ENCODE measurements at places on chromosomes 1 and 21.

DNA sequence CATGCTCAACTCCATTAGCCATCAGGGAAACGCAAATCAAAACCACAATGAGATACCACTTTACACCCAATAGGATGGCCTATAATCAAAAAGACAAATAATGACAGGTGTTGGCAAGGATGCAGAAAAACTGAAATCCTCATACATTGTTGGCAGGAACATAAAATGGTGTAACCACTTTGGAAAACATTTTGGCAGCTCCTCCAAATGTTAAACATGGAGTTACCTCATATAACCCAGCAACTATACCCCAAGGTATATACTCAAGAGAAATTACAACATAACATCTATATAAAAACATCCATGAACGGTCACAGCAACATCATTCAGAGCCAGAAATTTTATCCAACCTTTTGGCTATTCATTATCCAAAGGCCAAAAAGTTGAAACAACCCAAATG lies 11.6 kb downstream of the EIF4G3 start:
- DNase-seq = no peak

- DNase-seq = no peak
These were observed 81.1 kb upstream of the ZNF648 start for GRCh38 chr1:182142621-182143020.

DNA sequence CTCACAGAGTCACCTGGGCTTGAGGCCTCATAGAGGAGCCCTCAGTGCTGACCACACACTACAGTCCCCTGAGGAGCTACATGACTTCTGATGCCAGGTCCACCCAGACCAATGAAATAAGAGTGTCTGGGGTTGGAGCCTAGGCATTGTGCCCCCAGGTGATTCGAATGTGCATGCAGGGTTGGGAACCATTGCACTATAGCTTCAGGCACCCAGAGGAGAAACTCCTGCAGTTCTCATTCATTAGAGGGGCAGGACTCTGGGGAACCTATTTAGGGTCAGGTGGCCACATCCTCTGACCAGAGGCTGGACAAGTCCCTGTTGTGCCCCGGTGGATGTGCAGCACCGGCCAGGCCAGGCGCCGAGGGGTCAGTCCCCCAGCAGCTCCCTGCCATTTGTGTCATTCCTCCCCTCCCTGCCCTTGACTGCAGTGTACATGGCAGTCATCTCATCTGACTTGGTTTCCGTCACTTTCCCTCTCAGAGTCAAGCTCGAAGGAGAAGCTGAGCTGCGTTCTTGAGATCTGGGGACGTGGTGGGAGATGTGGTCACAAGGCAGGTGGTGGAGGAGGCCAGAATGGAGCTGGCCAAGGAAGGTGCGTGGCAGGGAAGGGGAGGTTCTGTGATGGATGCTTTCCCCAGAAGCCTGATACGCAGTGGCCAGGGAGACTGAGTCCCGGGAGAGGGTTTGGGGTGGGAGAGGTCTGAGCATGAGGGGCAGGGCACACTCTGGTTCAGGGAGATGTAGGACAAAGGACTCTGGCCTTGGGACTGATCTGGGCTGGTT lies 6.4 kb downstream of the CLDN19 start:
- DNase-seq = no peak

DNA sequence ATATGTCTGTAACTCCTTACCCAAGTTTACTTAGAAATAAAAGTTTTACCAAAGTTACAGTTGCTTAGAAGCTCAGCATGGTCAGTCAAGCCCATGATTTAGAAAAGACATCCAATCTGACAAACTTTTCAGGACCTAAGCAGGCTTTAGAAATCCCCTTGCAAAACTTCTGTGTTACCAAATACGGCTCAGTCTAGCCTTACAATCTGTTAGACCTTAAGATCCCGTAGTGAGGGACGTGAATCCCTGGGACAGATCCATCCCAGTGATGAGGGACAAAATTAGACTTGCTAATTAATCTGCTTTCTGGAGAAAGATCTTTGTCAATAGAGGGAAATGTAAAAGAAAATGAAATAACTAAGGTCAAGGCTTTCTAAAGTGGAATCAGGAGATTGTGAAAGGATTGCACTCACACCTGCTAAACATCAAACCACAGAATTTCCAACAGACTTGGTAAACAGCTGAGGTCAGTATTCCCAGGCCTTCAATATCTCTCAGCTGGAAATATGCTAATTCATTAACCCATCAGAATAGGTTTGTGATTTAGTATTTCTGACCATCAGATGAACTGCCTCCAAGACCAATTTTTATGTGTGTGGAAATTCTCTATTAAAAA lies 375.3 kb downstream of the DUSP10 start:
- DNase-seq = no peak

GRCh38 chr1:87330057-87330884 lies 1.6 kb downstream of the LMO4 start:
- DNase-seq = peak; percentile 9

DNA sequence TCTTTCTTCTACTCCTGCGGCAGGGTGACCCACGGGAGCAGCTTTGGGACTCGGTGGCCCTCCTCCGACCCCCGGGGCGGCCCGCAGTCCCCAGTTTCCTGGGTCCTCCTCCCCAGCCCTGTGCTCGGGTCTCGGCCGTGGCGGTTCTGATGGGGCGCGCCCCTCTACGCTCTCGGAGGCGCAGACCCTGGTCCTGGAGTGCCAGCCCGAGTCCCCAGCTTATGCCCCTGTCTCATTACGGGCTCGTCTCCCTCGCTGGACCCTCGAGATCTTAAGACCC lies 430 bp downstream of the BTG2 start:
- no peak for DNase-seq

Data from dermis microvascular lymphatic vessel endothelial cell (primary cell).